Activated CD8-positive, alpha-beta T cell treated with anti-CD3 and anti-CD28 coated beads, Interleukin-2, amount 10 ng/mL, durations not matched to agents 7 days and 5 days (primary cell): ENCODE measurements at places on chromosomes 5 and 9. TPM values are rescaled to one million over a fixed set of nuclear protein-coding genes. Genes with fewer than 3 reads are reported as not detected.
A peak's percentile ranks its signal among the peaks of the same experiment; 100 is the strongest.

Gene TLR4
- total RNA-seq: 0.08 TPM

GRCh38 chr5:180976518-180976917 lies 12.1 kb upstream of the BTNL3 start:
- no peak overlapping the region for H3K27ac ChIP-seq
- H3K4me1 ChIP-seq: peaks cover 5% of the 10 kb centered on the region
- H3K27me3 ChIP-seq: no peaks in the 10 kb centered on the region
- no peaks in the 10 kb centered on the region for H3K36me3 ChIP-seq

Gene KIF12
- not detected for total RNA-seq

Gene SPEF2
- total RNA-seq: 5.1 TPM

- H3K4me1 ChIP-seq: peaks cover 29% of the 10 kb centered on the region
- peaks cover 55% of the 10 kb centered on the region for H3K36me3 ChIP-seq
- peak overlapping the region; percentile 87 for H3K27ac ChIP-seq
- no peak for DNase-seq
- peak overlapping the region; percentile 74 for H3K4me3 ChIP-seq
Measured at GRCh38 chr5:179731791-179732411, 721 bp upstream of the MAML1 start.
